ENCODE measurements at places on chromosomes 5 and 9.

DNA sequence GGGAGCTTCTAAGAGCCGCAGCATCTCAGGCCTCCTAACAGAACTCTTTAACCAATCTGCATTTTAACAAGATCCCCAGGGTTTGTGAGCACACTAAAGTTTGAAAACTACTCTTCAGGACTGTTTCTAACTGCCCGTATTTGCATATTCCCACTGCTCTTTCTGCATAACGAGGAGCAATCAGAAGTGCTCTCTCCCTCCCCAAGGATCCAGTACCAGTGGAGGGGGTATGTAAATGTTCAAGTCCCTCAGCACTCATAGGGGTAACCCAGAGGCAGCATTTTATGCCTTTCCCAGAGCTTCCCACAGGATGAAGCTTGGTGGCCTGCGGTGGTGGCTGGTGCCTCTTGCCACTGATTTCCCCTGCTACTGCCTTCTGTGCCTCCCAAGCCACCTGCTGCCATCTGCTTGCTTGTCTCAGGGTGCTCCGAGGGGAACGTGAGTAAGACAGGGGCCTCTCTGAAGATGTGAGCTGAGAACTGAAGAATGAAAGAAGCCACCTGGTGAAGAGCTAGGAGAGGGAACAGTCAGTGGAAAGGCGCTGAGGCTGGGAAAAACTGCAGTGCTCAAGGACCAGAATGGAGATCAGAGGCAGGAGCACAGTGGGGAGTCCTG lies 30.0 kb upstream of the PPP1R2B start:
- DNase-seq: no peak

GRCh38 chr9:127942216-127943010 lies 4.8 kb upstream of the DPM2 start:
- no peak for DNase-seq

DNA sequence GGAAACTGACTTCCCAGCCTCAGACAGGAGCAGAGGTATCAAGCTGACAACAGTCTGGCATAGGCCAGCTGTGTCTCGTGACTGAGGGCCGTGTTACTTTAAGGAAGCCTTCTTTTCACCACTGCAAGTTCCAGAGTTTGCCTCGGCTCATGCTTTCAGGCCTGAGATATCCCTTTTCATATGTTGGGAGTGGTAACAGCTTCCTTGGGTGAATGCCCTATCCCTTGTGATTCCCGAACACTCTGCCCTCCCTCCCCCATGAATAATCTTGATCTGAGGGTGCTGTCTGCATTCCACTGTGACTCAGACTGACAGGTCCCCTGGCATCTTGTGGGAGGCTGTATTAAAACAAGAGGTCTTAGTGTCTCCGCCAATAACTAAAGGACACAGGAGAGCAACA lies 49.7 kb upstream of the ARL15 start:
- DNase-seq: peak; percentile 80

DNA sequence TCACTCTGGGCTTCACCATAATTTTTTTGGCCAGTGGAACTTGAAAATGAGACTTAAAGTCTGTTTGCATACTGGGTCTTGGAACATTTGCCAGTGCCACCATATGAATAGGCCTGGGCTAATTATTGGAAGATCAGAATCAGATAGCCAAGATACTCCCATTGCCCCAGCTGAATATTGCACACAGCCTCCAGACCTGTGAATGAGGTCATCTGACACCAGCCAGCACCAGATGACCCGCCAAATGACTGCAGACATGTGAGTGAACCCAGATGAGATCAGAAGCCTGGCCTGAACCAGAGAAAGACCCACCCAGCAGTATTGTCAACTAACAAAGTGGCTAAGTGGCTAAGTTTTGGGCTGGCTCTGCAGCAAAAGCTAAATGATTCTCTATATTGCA lies 220.5 kb upstream of the MPDZ start:
- DNase-seq: no peak

GRCh38 chr5:53362521-53362941 lies 117.9 kb upstream of the FST start:
- peak; percentile 99 for DNase-seq

- no peak for DNase-seq
Measured at GRCh38 chr9:113375057-113376023, 1.4 kb downstream of the HDHD3 start.

- no peak for DNase-seq
Measured at GRCh38 chr5:18732556-18733479, 1098.6 kb downstream of the TAF11L14 start.

GRCh38 chr5:160747559-160747958 lies 104.5 kb downstream of the ATP10B start:
- no peak for DNase-seq

GRCh38 chr5:169610606-169611005 lies 26.5 kb upstream of the DOCK2 start:
- DNase-seq: peak; percentile 22

GRCh38 chr5:148623741-148624140 lies 30.6 kb downstream of the HTR4 start:
- peak; percentile 57 for DNase-seq

- DNase-seq: no peak
Measured at GRCh38 chr9:78756813-78757510, 460.0 kb downstream of the PSAT1 start.

- no peak for DNase-seq
Measured at GRCh38 chr5:179607160-179607931, 16.1 kb downstream of the HNRNPH1 start.

DNA sequence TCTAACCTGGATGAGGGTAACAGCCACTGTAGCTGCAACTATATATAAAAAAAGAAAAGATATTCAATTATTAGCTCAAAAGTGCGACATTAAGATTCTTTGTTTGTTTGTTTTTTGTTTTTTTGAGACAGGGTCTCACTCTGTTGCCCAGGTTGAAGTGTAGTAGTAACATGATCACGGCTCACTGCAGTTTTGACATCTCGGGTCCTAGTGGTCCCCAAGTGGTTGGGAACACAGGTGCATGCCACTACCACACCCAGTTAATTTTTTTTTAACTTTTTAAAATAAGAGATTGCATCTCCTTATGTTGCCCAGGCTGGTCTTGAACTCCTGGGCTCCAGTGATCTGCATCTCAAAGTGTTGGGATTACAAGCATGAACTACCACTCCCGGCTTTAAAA lies 61.8 kb downstream of the MEF2C start:
- DNase-seq: no peak

DNA sequence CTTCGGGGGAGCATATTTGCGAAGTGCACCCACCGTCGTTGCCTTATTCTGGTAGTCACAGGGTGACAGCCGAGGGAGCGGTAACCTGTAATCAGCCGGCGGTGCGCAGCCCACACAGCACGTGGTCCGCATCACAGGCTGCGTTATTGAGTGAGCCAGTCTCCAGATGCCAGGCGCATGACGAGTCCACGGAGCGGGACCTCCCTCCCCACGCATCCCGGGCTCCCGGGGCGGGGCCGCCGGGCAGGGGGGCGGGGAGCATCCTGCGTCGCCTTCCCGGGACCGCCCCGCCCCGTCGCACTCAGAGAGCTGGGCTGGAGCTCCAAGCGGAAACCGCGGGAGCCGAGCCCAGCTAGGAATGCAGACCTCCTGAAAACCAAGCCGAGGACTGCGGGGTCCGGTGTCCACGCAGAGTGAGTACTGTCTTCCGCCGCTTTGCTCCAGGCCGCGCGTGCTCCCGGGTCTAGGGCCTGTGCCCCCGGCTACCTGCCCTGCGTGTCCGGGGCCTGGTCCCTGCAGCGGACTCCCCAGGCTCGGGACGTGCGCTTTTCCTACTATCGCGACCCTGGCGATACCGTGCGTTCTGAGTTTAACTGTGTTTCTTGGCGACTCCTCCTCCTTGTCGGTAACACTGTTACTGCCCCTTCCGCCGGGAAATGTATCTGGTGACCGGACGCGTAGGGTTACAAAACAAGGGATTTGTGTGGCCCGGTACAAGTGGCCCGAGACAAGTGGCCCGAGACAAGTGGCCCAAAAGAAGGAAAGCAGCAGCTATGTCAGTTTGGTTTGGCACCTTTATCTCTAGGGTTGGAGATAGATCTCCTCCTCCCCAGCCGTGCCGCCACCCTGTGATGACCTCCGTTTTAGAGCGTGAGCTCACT lies 40.6 kb downstream of the CAST start:
- peak; percentile 92 for DNase-seq

DNA sequence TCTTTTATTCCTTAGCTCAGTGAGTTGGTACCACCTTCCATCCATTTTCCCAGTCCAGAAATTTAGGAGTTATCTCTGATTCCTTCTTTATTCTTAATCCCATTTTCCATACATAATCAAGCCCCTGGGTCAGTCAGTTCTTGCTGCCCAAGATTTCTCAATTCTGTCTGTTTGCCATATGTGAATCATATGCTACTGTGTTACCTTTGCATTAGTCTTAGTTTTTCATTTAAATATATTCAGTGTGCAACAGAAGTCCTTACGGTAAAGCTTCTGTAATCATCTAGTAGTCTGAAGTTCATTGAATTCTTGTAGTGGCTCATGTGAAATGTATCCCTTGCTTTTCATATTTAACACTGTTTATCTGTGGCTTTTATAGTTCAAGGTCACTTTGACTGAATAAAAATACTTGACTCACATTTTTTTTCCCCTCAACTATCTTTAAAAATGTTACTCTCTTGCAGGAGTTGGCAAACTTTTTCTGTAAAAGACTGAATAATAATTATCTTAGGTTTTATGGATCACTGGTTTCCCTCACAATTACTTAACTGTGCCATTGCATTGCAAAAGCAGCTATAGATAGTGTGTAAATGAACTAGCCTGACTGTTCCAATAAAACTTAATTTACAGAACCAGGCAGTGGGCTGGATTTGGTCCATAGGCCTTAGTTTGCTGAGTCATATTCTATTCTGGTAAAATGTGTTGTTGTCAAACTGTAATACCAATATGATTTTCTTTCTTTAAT lies 6.9 kb downstream of the KIAA1958 start:
- DNase-seq: no peak

- DNase-seq: no peak
Measured at GRCh38 chr5:138937392-138938387, 62.6 kb upstream of the LRRTM2 start.

DNA sequence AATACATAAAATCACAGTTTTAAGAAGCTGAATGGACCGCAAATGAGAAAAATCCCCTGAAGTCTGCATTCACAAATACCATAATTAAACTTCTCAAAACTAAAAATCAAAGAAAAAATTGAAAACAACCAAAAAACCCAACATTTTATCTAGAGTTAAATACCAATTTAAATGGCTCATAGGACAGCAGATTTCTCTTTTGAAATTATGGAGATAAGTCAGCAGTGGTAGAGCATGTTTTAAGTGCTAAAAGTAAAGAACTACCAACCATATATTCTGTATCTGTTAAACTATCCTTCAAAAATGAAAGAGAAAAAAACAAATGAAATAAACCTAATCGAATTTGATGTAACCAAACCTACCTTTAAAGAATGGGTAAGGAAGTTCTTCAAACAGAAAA lies 862.8 kb downstream of the TAF11L14 start:
- no peak for DNase-seq

- no peak for DNase-seq
Measured at GRCh38 chr5:73691302-73692080, 65.5 kb downstream of the ARHGEF28 start.

GRCh38 chr5:33612386-33612785 lies 171.6 kb downstream of the TARS1 start:
- peak; percentile 8 for DNase-seq

DNA sequence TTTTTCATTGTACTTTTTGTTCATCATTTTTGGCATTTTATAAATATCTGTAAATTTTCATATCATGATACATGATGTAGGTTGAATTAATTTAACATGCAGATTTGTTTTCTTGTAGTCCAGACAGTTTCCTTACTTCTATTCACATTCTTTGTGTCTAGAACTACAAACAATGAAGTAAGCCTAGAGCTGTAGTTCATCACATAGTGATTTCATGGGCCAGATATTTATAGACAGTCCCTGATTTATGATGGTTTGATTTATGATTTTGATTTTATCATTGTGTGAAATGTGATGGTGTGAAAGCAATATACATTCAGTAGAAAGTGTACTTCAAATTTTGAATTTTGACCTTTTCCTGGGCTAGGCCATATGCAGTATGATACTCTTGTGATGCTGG lies 139.0 kb downstream of the ARHGEF28 start:
- DNase-seq: no peak

DNA sequence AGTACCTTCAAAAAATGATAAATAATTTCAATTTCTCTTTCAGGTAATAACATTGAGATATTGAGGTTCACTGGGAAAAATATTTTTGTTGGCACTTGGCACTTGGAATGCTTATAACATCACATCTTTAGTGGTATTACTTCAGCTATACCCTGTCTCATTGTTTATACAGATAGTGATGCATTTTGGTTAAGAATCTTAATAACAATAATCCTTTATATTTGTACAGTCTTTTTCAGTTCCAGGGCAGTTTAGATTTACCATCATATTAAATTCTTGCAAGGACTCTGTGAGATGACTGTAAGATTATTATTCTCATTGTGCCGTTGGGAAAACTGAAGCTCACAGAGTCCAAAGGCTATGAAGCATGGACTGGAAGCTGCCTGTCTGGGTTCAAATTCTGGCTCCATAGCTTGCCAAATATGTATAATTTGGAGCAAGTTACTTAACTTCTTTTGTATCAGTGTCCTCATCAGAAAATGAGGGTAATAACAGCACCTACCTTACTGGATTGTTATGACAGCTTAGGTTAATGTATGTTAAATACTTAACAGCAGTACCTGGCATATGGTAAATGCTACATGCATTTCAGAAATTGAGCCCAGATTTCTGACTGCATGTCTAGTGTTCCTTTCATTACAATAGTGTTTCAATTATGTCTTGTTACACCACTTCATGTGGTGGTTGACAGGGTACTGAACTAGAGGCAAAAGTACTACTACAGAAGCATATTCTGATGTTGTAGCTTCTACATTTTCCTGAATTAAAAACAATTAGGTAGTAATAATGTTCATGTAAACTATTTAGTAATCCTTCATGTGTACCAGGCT lies 272.2 kb downstream of the PLK2 start:
- no peak for DNase-seq

DNA sequence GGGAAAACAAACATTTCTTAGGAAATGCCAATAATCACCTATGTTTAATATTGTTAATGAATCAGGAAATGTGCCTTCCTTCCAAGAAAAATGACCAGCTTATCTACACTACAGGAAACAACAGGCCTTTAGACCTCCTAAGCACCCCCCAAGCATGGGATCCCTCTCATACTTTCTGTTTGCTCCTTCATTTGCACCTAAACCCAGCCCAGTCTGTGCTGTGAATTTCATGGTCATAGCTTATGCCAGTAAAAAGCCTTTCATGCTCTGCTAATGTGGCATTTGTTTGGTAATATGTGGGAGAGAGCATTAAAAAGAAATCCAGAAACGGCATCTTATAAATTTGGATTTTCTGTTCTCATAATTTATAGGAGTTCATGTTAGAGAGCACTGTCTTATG lies 511.1 kb downstream of the EBF1 start:
- DNase-seq: no peak

- DNase-seq: no peak
Measured at GRCh38 chr5:54103871-54104270, 206.5 kb downstream of the ARL15 start.

Data from bronchial epithelial cell (primary cell).